Activated B cell treated with CpG ODN at 0.5 μM for 24 hours (primary cell): ENCODE measurements at places on chromosomes 4 and X.

- DNase-seq = no peak
Measured at GRCh38 chr4:77994194-77994721, 62.9 kb upstream of the FRAS1 start.

DNA sequence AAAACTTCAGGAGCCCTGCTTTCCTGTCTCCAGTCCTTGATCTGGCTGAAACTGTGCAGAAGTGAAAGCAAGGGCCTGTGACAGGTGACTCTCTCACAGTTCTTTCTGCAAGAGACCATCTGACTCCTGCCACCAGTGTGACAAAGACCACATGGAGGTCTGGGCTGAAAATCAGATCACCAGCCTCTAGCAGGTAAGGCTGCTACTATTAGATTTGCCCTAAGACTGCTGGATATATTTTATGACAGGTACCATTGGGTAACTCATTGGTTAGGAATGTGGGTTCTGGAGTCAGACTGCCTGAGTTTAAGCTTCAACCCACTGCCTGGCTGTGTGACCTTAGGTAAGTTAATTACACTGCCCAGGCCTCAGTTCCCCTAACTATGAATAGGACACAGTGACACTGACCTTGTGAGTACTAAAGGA, 163.3 kb upstream of the SLC7A11 start:
- no peak for DNase-seq

DNA sequence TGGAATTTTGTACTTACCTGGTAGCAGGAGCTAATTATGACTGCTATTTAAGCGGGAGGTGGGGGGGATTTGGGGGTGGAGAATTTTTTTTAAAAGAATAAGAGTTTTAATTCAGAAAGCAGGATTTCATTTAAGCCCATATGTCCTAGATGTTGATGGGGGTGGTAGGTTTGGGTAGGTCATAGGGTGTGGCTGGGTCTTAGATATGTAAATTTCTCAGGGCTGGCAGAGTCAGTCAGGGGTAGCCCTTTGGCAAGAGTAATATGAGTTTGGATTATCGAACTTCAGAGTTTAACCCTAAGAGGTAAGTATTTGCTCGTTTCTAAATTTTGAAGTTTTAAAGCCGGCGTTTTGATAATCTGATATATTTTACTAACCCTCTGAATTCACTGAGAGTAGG, 35.2 kb upstream of the COX18 start:
- DNase-seq = no peak

DNA sequence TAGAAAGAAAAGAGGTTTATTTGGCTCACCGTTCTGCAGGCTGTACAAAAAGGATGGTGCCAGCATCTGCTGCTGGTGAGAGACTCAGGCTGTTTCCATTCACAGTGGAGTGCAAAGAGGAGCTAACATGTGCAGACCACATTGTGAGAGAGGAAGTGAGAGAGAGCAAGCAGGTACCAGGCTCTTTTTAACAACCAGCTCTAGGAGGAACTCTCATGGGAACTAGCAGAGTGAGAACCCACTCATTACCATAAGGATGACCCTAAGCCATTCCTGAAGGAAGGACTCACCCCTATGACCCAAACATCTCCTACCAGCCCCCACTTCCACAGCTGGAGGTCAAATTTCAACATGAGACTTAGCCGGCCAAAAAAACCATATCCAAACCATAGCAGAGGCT, 158.6 kb upstream of the ADGRL3 start:
- DNase-seq = no peak

DNA sequence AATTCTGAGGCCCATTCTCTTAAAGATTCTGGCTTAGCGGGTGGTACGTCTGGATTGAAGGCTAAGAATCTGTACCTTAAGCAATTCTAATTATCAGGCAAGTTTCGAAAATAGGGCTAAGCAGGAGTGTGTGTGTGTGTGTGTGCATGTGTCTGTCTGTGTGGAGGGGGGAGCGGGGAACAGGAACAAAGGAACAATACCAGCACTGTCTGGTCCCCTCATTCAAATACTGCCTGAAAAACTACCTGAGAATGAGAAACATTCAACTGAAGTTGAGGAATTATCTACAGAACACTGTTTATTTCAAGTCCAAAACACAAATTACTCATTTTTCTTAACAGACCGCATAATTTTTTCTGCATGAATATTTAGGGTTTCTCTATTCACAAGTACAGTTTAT, 18.6 kb downstream of the PGRMC2 start:
- no peak for DNase-seq

DNA sequence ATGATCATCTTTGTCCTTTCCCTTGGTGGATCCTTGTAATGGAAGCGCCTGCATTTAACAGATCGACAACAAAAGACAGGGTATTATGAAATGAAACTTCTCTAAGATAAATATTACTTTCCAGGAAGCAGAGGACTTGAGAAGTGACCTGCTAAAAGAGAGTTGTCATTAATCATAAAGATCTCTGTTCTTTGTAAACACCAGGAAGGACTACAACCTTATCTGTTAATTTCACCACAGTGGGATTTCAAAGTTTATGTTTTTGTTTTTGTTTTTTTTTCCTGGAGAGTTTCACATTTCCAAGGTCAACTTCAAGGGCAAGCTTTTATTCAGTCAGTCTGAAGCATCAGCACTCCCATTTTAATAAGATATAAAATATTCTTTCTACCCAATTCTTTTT, 170.9 kb downstream of the RCHY1 start:
- DNase-seq = no peak
